ENCODE measurements at places on chromosomes 6 and 20.

DNA sequence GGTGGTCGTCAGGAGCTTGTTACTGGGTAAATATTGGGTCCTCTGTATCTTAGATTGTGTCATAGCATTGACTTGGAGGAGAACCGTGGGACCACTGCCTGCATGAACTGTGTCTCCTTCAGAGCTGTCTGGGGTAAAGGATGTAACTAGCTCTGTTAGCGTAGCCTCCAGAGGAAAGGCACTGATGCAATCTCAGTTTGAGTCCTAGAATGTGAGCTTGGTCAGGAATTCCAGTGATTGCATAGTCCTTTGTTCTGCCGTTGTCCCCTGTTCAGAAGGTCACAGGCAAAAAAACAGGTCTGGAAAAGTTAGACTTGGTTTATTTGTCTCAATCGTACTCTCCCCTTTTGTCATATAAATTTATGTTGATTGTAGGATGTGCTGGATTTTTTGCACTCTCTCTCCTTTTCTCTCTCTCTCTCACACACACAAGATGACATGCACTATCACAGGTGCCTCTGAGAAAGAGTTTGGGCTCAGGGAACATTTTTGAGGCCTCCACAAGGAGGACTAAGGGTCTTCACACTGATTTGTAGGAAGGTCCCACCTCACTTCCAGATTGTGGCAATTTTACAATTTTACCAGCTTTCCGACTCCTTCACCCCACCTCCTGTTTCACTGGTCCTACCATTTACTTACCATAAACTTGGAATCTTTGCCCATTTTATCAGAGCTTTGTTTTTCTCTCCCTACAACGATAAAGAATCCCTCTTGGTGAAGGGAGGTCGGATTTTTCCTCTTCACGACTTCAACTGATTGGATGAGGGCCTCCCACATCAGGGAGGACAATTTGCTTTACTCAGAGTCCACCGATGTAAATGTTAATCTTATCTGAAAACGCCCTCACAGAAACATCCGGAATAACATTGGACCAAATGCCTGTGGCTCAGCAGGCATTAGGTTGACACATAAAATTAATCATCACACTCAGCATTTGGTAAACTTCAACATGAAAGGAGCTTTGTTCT is 7.0 kb upstream of the DACT2 start:
- DNase-seq, result no peak

DNA sequence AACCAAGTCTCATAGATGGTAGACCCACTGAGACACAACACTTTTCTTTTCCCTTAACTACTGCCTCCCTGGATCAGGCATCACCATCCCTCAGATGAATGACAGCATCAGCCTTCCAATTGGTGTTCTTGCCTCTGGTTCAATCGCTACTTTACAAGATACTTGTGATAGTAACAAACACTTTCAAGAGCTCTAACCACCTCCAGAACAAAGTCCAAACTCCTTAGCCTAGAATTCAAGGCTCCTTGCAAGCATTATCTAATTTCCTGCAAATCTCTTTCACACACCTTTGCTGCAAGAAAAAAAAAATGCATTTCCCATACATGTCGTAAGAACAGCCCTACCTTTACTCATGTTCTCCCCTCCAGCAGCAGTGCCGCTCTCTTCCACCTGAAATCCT is 33.1 kb downstream of the RALGAPA2 start:
- no peak for DNase-seq

DNA sequence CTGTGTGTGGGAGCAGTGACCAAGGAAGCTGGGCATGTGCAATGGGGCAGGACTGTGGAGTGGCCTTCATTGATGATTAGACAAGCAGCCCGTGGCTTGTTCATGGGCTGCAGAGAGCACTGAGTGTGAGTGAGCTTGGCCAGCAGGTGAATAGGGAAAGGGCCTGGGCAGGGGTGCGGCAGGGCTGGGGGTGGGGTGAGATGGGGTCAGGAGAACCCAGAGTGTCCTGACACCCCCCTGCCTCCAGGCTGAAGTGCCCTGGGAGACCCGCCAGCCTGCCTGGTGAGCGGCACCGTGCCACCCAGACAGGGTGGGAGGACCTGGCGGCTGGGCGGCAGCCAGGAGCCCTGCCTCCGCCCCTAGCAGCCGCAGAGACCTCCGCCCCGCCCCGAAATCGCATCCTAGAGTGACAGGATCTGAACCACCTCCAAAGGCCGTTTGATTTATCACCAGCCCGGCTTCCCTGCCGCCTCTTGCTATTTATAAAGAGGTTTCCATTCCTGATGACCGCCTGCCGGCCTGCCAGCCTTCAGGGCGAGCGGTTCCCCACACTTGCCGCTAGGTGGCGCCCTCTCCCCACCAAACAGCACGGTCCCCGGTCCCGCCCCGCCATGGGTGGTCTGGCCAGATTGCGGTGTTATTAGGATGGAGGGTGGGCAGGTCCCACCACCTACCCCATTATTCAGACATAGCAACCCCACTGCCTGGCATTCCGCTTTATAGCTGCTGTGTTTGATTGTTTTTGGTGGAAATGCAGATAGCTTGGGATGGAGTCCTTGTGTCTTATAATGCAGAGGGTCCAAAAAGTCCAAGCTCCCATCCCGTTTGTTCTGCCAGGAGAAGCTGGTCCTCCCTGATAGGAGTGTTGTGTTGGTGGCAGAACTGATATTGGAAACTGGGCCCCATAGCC is 3.5 kb downstream of the MYLK2 start:
- DNase-seq, result peak; percentile 80

GRCh38 chr6:149405823-149406765 is 6.0 kb downstream of the SUMO4 start:
- no peak for DNase-seq

DNA sequence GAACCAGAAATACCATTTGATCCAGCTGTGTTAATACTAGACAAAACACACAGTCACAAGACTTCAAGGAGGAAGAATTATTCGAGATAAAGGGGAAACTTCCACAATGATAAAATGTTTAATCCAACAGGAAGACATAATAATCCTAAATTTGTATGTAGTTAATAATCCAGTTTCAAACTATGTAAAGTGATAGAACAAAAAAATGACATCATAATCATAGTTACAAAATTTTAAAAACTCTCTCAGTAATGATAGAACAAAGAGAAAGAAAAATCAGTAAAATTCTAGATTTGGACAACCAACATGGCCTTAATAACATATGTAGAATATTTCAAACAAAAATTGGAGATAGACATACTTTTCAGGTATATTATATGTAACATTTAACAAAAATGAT is 38.9 kb downstream of the LINC00237 start:
- no peak for DNase-seq

DNA sequence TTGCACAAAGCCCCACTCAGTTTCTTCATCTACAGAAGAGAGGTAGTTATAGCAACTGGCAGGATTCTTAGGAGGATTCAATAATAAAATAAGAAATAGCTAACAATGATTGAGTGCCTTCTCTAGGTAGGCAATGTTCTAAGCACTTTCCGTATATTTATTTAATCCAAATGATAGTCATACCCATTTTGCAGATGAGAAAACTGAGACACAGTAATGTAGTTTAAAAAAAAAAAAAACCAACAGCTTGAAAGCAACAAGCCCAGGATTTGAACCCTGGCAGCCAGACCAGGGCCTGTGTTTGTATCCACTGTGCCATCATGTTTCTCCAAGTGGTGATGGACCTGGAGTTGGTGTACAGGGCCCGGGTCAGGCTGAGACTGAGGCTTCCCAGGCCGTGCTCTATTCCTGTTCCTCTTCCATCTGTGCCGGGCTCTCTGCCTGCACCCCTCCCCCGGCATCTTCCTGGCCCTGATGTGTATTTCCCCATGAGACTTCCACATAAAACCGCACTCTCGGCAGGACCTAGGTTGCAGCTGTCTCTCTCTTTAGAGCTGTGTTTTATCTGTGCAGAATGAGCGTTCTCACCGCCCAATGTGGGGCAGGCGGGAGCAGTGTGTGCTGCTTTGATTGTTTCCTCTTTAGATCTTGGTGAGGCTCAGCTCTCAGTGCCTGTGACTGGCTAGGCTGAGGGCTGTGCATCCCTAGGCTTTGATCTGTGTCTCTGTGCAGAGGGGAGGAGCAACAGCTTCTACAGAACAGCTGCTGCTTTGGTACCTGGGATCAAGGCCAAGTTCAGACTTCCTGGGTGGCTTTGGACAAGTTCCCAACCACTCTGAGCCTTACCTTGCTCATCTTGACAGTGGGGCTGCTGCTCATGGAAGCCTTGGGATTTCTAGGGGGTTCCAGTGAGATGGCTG is 49.5 kb downstream of the TOX2 start:
- DNase-seq, result peak; percentile 32

GRCh38 chr20:17958373-17959256 is 10.0 kb downstream of the SNX5 start:
- DNase-seq, result no peak

- DNase-seq, result no peak
Observed at GRCh38 chr20:1212023-1212422, 8.8 kb downstream of the C20orf202 start.

DNA sequence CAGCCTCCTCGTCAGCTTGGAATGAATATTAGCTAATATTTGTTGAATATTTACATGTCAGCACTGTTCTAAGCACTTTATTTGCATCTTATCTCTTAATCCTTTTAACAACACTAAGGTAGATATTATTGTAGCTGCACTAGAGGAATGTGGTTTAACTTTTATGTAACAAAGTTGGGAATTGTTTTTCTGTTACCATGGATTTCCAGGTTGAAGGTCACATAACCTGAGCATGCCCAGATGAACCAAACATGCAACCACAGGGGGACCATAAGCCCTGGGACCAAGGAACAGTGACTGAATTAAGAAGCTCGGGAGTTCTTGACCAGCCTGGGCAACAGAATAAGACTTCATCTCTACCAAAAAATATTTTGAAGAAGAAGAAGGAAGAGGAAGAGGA is 29.1 kb upstream of the YWHAB start:
- DNase-seq, result no peak

DNA sequence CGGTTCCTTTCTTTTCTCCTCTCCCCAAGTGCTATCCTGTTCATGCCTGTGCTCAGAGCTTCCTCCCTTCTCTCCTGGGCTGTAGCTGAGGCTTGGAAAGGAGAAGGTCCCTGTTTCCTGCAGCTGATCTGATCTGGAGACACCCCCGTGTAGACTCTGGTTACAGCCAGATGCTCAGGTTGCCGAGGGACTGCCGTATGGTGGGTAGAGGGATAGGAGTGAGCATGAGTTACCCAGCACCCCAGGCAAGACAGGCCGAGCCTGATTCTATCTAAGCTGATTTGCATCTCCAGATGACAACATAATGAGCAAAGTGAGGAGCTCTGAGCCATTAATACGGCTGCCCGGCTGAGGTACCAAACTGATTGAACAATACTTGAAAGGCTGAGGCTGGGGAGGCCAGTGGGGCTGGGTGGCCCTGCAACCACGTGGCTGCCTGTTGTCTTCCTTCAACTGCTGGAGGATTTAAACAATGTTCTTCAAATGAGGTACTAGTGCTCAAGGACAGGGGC is 91.8 kb downstream of the ASXL1 start:
- no peak for DNase-seq

DNA sequence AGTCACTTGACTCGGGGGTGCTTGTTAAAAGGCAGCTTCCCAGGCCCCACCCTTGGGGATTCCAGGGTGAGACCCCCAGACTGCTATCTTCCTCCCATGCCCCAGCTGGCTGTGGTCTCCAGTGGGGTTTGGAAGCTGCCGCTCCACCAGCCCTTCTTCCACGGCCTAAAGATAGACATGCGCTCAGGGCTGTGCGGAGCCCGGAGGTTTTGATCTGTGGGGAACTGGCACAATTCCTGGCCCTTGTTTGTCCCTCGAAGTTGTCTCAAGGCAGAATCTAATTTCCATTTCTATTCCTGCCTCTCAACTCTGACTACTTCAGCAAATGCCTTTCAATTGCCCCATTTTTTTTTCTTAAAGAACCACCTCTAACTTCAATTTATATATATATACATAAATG is 120.7 kb upstream of the SRSF6 start:
- no peak for DNase-seq

DNA sequence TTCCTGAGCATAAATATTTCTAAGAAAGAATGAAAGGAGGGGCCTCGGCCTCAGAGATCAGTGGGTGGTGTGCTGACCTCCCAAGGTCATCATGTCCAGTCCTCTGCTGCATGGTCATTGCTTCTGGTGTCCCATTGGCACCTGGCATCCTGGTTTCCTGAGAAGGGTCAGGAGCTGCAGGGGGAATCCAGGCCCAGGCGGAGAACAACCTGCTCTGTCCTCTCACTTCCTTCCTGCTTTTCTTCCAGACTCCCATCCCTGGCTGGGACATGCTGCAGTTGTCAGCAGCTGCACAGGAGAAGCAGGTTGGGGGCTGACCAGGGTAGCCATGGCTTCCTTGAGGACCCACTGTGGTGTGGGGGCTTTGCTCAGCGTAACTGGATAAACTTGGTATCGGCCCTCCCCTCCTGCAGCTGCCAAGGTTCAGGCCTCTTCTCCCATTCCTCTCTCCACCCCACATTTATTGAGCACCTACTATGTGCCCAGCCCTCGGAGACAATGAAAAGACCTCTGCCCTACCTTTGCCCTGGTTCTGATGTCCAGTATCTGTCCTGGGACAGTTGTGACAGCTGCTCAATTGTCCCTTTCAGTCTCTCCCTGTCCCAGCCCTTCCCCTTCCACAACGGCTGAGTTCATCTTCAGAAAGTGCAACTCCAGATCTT is 155.2 kb downstream of the CEBPB start:
- DNase-seq, result no peak

- no peak for DNase-seq
Observed at GRCh38 chr20:37927410-37928095, 24.6 kb downstream of the VSTM2L start.

DNA sequence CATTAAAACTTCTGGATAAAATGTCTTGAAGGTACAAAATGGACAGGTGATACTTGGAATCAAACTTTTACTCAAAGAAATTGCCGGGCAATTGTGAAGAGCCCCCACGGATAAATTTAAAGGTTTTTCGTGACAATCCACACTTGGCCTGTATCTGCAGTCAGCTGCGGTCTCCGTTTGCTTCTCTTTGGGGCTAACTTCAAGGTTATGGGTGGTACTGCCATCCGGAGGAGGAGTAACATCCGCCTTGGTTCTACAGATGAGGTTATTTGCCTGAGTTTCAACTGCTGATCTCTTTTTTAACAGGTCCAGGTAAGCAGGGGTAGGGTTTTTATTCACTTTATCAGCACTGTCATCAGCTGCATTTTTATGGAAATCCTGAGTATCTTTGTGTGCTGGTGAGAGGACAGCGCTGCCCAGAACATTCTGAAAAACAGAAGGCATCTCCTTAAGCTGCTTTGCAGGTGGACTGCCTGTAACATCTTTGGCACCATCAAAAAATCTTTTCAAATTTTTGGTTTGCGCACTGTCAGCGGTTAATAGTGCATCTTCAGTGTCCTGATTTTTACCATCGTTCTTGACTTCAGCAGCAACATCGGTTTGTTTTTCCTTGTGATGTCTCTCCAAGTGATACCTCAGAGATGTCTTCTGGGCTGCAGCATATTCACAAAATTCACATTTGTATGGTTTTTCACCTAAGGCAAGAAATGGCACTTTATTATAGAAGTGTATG is 16.9 kb downstream of the ZNF217 start:
- no peak for DNase-seq

DNA sequence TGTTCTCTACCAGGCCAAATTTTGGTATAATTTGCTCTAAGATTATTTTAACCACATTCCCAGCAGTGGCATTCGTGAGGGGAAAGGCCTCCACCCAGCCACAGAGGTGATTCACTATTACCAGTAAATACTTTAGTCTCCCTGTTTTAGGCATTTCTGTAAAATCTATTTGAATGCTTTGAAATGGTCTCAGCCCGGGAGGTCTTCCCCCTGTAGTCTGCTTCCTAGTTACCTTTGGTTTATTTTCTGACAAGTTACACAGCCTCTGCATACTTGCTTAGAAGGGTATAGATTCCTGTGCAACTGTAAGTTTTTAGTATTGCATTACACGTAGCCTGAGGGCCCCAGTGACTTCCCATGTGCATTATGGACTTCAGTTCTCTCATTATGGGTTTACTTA is 248.7 kb downstream of the C6orf118 start:
- no peak for DNase-seq

GRCh38 chr6:158185729-158186456 is 17.7 kb downstream of the GTF2H5 start:
- DNase-seq, result no peak
